ENCODE measurements at places on chromosomes 4 and X.

- peak; percentile 21 for DNase-seq
Observed at GRCh38 chr4:82123934-82124333, 249.9 kb downstream of the HNRNPD start.

GRCh38 chr4:10087152-10087791 lies 29.3 kb downstream of the WDR1 start:
- no peak for DNase-seq

GRCh38 chrX:9144701-9145241 lies 110.8 kb upstream of the FAM9B start:
- DNase-seq: no peak

GRCh38 chr4:163768014-163768413 lies 273.5 kb downstream of the TMA16 start:
- peak; percentile 1 for DNase-seq

DNA sequence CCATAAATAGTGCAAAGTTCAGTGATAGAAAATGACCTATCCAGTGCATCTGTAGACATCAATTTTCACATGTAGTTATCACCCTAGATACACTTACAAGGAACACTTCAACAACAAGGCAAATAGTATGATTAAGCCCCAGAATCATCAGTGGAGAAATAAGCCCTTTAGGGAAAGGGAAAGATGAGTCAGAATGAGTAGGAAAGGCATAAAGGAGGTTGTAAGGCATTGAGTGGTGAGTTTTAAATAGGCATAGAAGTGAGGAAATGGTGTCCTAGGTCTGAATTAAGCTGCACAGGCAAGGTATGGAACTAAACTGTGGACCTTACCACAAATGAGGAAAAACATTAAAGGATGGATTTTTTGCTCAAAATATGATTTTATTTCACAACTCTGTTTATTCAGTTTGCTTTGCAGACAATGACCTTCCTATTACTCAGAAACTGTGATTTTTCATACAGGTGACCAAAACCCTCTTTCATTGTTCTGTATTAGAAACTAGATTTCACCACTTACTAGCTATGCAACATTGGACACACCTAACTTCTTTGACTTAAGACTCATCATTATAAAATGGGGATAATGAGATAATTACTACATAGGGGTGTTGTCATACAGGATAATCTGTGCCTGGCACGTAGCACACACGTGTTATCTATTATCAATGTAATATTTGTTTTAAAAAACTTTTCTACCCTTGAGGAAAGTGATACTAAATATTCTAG lies 57.0 kb upstream of the MAP9 start:
- DNase-seq: no peak
